ENCODE measurements at places on chromosomes 4 and X.

DNA sequence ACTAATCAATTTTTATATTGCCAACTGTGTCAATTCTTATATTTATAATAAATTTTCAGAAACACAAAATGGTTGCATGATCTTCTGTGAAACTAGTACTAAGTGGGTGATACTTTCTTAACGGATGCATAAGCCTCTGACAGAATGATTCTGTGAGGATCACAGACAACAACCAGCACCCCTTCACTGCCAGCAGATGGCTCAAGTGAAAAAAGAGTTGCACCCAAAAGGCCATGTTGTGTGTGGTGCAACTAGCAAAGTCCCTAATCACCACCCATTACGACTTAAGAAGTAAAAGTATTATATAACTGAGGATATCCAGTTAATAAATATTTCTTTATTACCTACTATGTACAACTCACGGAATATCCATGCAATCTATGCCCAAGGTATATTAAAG lies 334.0 kb downstream of the PCDH19 start:
- DNase-seq, result no peak

DNA sequence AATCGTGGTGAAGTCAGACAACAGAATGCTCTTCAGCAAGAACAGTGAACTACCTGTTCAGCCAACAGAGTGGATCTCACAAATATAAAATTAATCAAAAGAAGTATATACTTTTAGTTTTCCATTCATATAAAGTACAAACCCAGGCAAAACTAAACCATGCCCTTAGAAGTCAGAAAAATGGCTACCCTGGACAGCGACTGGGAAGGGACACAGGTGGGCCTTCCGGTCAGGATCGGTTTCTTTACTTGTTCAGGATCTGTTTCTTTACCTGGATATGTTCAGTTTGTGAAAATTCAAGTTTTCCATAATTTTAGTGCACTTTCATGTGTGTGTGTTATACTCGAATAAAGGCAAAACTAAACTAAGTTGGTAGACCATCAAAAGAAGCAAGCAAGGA lies 12.4 kb upstream of the GPR173 start:
- no peak for DNase-seq

DNA sequence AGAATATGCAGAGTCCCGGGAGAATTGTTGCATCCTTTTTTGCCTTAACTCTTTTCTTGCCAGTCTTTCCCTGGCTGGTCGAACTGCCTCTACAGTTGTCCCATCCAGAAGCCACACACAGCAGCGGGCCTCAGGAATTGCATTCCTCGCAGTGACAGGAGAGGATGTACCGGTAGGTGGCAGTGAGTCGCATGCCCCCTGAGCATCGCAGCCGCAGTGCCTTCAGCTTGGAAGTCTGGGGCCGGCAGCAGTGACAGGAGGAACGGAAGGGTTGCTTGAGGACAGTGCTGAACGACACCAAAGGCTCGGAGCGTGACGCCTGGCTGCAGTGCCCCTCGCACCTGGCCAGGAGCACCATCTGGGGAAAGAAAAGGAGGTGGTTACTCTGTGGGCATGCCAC lies 23.5 kb downstream of the NDP start:
- peak; percentile 2 for DNase-seq

DNA sequence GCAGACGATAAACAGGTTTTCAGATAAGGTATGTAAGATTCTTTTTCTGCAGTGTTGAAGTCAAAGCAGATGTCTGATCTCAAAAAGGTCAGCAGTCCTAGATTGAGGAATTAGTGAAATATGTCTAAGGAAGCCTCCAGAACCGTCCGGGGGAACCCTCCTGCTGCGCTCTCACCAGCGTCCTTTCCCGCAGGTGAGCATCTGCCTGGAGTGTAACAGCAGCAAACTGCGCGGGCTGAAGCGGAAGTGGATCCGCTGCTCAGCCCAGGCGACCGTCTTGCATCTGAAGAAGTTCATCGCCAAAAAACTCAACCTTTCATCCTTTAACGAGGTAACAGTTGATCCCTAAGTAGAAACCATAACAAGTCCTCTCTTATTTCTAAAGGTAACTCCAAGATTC lies 55.5 kb downstream of the PCGF3 start:
- no peak for DNase-seq

DNA sequence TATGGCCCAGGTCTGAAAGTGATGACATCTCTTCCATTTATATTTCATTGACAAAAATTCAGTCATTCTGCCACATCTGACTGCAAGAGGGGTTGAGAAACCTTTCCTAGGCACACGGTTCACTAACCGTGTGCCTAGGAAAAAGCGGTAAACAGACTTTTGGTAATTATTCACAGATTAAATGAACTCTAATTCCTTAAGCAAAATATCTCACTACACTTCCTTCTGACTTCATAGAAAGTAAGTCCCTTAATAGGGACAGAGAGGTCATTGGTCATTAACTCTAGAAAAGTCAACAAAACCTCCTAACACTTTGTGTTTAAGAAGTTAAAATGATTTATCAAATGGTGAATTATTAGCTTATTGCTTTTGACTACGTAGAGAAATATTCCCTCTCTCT lies 205.1 kb downstream of the PDHA2 start:
- no peak for DNase-seq

DNA sequence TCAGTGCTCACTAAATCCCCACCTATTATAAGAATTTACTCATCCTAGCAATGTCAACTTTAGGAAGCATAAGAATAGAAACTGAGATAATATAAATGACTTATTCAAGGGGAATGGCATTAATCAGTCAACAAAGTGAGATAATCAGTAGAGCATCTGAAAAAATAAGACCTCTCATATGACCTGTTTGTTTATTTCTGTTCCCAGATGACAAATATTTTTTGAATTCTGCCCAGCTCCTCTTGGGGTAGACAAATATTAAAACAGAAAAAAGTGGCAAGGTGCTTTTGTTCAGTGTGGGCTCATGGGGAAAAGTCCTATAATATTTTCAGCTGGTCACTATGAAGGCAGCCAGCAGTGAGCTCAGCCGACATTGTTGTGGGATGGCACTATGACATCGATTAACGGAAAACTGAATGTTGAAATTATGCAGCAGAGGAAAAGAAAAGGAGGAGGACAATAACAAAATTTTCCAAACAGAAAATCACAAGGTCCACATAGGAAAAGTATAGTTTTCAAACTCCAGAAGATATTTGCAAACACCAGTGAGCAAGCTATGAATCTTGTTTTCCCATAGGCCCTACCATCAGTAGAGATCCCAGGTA lies 109.6 kb downstream of the ANXA3 start:
- DNase-seq, result no peak

GRCh38 chrX:87515836-87516235 lies 1.8 kb upstream of the KLHL4 start:
- no peak for DNase-seq

GRCh38 chr4:3865986-3866812 lies 100.0 kb downstream of the ADRA2C start:
- DNase-seq, result no peak

GRCh38 chr4:33085709-33086108 lies 2365.5 kb downstream of the PCDH7 start:
- no peak for DNase-seq

- DNase-seq, result peak; percentile 92
Observed at GRCh38 chr4:37139987-37140386, 104.6 kb upstream of the NWD2 start.

DNA sequence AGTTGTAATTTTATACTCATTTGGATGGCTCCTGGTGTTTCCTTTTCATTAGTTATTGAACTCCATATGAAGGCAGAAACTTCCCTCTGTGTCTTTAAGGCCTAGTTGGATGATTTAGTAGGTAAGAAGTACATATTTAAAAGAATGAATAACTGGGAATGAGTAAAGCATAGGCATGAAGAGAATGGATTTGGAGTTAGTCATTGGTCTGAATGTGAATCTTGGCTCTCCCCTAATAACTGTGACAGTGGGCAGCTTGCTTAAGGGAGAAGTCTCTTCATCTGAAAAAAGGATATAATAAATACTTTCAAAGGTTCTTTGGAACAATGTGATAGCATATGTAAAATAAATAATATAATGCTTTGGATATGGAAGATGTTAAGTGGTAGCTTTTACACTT lies 13.2 kb downstream of the SNX25 start:
- DNase-seq, result no peak

- DNase-seq, result no peak
Observed at GRCh38 chr4:164949448-164950143, 27.9 kb downstream of the TRIM61 start.

DNA sequence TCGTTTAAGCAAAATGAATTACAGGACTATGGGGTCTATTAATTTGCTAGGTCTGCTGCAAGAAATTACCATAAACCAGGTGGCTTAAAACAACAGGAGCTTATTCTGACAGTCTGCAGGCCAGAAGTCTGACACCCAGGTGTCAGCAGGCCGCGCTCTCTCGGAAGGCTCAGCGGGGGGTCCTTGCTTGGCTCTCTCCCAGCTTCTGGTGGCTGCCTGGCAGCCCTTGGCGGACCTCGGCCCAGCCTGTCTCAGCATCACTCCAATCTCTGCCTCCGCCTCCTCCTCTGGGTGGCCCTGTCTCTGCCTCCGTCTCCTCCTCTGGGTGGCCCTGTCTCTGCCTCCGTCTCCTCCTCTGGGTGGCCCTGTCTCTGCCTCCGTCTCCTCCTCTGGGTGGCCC lies 580.5 kb upstream of the FAT1 start:
- DNase-seq, result no peak

DNA sequence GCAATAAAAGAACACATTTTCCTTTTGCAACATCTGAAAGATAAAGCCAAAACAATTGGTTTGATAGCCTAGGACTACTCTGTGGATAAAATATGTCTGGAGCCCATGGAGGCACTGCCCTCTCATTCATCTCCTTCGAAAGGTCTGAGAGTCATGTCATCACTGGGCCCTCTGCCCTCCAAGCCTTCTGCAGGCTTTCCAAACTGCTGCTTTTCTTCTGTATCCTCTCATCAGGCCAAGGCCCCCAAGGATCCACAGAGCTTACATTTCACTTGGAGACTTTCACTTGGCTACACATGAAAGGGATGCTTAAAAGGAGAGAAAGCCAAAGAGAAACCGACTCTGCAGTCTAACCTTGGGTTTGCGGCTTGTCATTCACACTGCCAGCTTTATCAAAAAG lies 109.9 kb downstream of the SH3RF1 start:
- no peak for DNase-seq

Measured in trophoblast cell (in vitro differentiated cells and primary cell).